Left lobe of liver (tissue), 2 donors: ENCODE measurements at places on chromosomes 2 and 18. TPM values are rescaled to one million over a fixed set of nuclear protein-coding genes. Genes with fewer than 3 reads are reported as not detected.

The FBXO15 gene
- total RNA-seq, result 0.58 TPM

The INHA gene
- total RNA-seq, result 0.20 TPM

The CCL20 gene
- not detected for total RNA-seq

The IL36B gene
- not detected for total RNA-seq

The CPLX4 gene
- total RNA-seq, result not detected
